ENCODE measurements at places on chromosomes 3 and 15. TPM values are rescaled to one million over a fixed set of nuclear protein-coding genes. Genes with fewer than 3 reads are reported as not detected.
A peak's percentile ranks its signal among the peaks of the same experiment; 100 is the strongest.

GRCh38 chr3:104868291-104868690, 498.4 kb upstream of the ALCAM start:
- H3K4me1 ChIP-seq, result no peaks in the 10 kb centered on the region
- no peaks in the 10 kb centered on the region for H3K27me3 ChIP-seq
- H3K4me3 ChIP-seq, result no peak overlapping the region
- no peak overlapping the region for H3K27ac ChIP-seq
- no peak for DNase-seq
- no peaks in the 10 kb centered on the region for H3K36me3 ChIP-seq

GRCh38 chr3:166522017-166522416, 684.8 kb upstream of the BCHE start:
- DNase-seq, result no peak
- H3K4me3 ChIP-seq, result no peak overlapping the region
- no peaks in the 10 kb centered on the region for H3K4me1 ChIP-seq
- no peak overlapping the region for H3K27ac ChIP-seq
- H3K27me3 ChIP-seq, result no peaks in the 10 kb centered on the region
- no peaks in the 10 kb centered on the region for H3K36me3 ChIP-seq

- H3K36me3 ChIP-seq, result no peaks in the 10 kb centered on the region
- no peaks in the 10 kb centered on the region for H3K27me3 ChIP-seq
- no peak for DNase-seq
- H3K27ac ChIP-seq, result no peak overlapping the region
- H3K4me3 ChIP-seq, result no peak overlapping the region
Observed at GRCh38 chr15:74682954-74683353, 12.9 kb downstream of the EDC3 start.

- H3K27ac ChIP-seq, result peak overlapping the region; percentile 88
- no peaks in the 10 kb centered on the region for H3K27me3 ChIP-seq
- H3K4me3 ChIP-seq, result peak overlapping the region; percentile 89
- DNase-seq, result peak; percentile 67
Observed at GRCh38 chr3:107240183-107241091, 136.8 kb upstream of the CCDC54 start.

- no peak overlapping the region for H3K27ac ChIP-seq
- DNase-seq, result no peak
- H3K4me1 ChIP-seq, result peaks cover 1% of the 10 kb centered on the region
- no peaks in the 10 kb centered on the region for H3K36me3 ChIP-seq
- no peak overlapping the region for H3K4me3 ChIP-seq
Observed at GRCh38 chr3:157163217-157163953, 3.4 kb upstream of the CCNL1 start.

GRCh38 chr15:55928955-55929354, 64.5 kb downstream of the NEDD4 start:
- no peaks in the 10 kb centered on the region for H3K36me3 ChIP-seq
- H3K4me3 ChIP-seq, result no peak overlapping the region
- H3K27ac ChIP-seq, result no peak overlapping the region
- H3K27me3 ChIP-seq, result no peaks in the 10 kb centered on the region
- no peak for DNase-seq

- no peak overlapping the region for H3K4me3 ChIP-seq
- no peak for DNase-seq
- no peaks in the 10 kb centered on the region for H3K27me3 ChIP-seq
Observed at GRCh38 chr3:136882571-136882970, 20.6 kb downstream of the NCK1 start.

DNA sequence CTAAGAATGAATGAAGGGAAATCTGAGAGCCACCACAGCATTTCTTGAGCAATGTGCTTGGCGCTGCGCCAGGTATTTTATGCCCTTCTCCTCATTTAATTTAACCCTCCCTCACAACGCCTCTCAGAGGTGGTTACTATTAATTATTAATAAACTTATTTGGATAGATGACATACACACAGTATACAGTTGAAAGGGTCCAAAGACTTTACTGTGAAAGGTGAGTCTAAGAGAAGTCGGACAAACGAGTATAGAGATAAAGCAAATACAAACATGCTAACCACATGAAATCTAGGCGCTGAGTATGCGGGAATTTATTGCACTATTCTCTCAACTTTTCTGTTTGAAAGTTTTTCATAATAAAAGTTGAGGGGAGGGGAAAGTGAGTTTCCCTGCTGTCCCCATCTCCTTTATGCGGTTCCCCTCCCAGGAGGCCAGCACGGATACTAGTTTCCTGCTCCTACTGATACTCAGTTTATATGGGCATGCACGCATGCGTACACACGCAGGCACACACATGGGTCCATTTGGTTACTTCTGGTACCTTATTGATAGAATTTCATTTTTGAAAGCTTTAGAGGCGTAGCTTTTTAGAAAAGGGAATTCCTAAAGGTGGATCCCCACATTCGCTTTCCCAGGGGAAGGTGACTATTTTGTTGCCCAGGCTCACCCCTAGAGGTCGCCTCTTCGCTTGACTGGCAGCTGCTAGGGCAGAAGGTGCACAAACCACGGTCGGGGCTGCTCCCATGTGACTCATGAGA, 28.5 kb upstream of the KCTD6 start:
- DNase-seq, result peak; percentile 59
- peak overlapping the region; percentile 40 for H3K27ac ChIP-seq
- peak overlapping the region; percentile 47 for H3K4me3 ChIP-seq
- no peaks in the 10 kb centered on the region for H3K27me3 ChIP-seq

DNA sequence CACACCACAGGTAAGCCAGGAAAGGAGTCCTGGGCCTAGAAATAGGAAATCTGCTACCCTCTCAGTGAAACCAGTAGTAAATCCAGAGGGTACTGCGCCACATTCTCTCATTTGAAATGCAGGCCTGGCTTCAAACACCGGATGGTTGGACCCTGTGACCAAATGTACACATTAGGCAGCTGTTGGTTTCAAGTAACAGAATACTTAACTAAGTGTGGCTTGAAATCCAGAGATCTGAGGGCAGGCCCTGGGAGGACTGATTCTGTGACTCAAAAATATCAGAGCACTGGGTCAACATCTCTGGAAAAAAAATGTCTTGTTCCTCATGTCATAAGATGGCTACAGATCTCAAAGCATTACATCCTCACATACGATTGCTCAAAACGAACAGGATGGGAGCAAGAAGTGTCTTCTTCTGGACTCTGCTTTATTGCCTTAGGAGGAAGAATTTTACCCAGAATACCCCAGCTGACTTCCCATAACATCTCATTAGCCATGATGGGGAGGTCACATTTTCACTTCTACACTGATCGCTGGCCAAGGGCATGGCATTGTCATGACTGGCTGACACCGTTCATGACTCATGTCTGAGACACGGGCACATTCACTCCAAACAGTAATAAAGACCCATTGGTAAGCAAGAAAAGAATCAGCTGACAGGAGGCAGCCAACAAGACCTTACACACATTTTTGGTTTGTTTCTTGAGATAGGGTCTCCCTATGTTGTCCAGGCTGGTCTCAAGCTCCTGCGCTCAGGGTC, 166.0 kb downstream of the ARRDC4 start:
- no peak overlapping the region for H3K4me3 ChIP-seq
- H3K36me3 ChIP-seq, result no peaks in the 10 kb centered on the region
- H3K4me1 ChIP-seq, result no peaks in the 10 kb centered on the region
- no peak overlapping the region for H3K27ac ChIP-seq

DNA sequence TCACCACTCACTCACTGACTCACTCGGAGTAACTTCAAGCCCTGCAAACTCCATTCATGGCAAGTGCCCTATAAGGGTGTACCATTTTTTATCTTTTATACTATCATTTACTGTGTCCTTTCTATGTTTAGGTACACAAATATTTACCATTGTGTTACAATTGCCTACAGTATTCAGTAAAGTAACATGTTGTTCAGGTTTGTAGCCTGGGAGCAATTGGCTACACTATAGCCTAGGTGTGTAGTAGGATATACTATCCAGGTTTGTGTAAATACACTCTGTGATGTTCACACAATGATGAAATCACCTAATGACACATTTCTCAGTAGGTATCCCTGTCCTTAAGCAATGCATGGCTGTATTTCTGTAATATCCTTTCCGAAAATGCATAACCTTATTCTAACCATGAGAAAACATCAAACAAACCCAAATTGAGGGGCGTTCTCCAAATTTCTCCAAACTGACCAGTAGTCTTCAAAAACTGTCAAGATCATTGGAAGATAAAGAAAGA, 17.9 kb upstream of the CNOT10 start:
- no peak overlapping the region for H3K4me3 ChIP-seq
- no peak overlapping the region for H3K27ac ChIP-seq
- DNase-seq, result no peak
- H3K4me1 ChIP-seq, result no peaks in the 10 kb centered on the region

GRCh38 chr15:27123808-27124207, 152.8 kb downstream of the GABRG3 start:
- no peak overlapping the region for H3K4me3 ChIP-seq
- no peak for DNase-seq
- H3K27me3 ChIP-seq, result no peaks in the 10 kb centered on the region
- no peak overlapping the region for H3K27ac ChIP-seq
- H3K4me1 ChIP-seq, result no peaks in the 10 kb centered on the region
- no peaks in the 10 kb centered on the region for H3K36me3 ChIP-seq

DNA sequence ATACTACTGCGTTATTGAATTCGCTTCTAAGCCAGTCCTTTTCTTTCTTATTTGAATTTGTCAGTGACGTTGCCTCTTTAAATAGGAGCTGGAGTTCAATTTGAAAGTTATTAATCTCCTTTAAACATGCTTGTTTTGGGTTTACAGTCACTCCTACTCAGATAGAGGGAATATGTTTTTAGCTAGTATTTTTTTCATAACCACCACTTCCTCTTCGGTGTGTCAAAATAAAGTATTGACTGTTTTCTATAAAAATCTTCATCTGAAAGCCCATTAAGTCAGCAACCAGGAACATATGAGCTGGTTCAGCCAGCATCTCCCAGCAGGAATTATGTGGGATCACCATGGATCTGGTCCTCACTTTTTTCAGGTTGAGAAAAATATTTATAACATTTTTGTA, 772.9 kb downstream of the DIPK2A start:
- no peaks in the 10 kb centered on the region for H3K27me3 ChIP-seq
- H3K27ac ChIP-seq, result no peak overlapping the region
- H3K4me3 ChIP-seq, result no peak overlapping the region
- no peak for DNase-seq
- H3K36me3 ChIP-seq, result no peaks in the 10 kb centered on the region
- H3K4me1 ChIP-seq, result no peaks in the 10 kb centered on the region

- H3K36me3 ChIP-seq, result no peaks in the 10 kb centered on the region
- H3K27me3 ChIP-seq, result no peaks in the 10 kb centered on the region
- H3K27ac ChIP-seq, result no peak overlapping the region
Observed at GRCh38 chr15:77030048-77030927, 35.4 kb downstream of the PSTPIP1 start.

- H3K27me3 ChIP-seq, result no peaks in the 10 kb centered on the region
- no peak overlapping the region for H3K4me3 ChIP-seq
- no peaks in the 10 kb centered on the region for H3K36me3 ChIP-seq
- H3K27ac ChIP-seq, result no peak overlapping the region
Observed at GRCh38 chr3:72814308-72814707, 33.9 kb downstream of the SHQ1 start.

GRCh38 chr3:184688251-184688881, 23.5 kb downstream of the MAGEF1 start:
- no peaks in the 10 kb centered on the region for H3K27me3 ChIP-seq
- no peak for DNase-seq
- no peak overlapping the region for H3K4me3 ChIP-seq
- H3K27ac ChIP-seq, result peak overlapping the region; percentile 67
- no peaks in the 10 kb centered on the region for H3K4me1 ChIP-seq
- H3K36me3 ChIP-seq, result no peaks in the 10 kb centered on the region

- H3K27ac ChIP-seq, result no peak overlapping the region
- DNase-seq, result no peak
- H3K4me3 ChIP-seq, result no peak overlapping the region
- no peaks in the 10 kb centered on the region for H3K36me3 ChIP-seq
- H3K27me3 ChIP-seq, result no peaks in the 10 kb centered on the region
- no peaks in the 10 kb centered on the region for H3K4me1 ChIP-seq
Observed at GRCh38 chr3:158418035-158418434, 153.0 kb upstream of the MLF1 start.

GRCh38 chr3:42699511-42699971, 3.1 kb downstream of the HHATL start:
- H3K4me1 ChIP-seq, result no peaks in the 10 kb centered on the region
- DNase-seq, result peak; percentile 36
- H3K4me3 ChIP-seq, result no peak overlapping the region
- H3K27ac ChIP-seq, result no peak overlapping the region
- no peaks in the 10 kb centered on the region for H3K36me3 ChIP-seq
- no peaks in the 10 kb centered on the region for H3K27me3 ChIP-seq

GRCh38 chr15:49467746-49468480, 44.9 kb downstream of the FGF7 start:
- no peaks in the 10 kb centered on the region for H3K4me1 ChIP-seq
- DNase-seq, result no peak
- H3K36me3 ChIP-seq, result no peaks in the 10 kb centered on the region
- no peaks in the 10 kb centered on the region for H3K27me3 ChIP-seq
- no peak overlapping the region for H3K27ac ChIP-seq

DNA sequence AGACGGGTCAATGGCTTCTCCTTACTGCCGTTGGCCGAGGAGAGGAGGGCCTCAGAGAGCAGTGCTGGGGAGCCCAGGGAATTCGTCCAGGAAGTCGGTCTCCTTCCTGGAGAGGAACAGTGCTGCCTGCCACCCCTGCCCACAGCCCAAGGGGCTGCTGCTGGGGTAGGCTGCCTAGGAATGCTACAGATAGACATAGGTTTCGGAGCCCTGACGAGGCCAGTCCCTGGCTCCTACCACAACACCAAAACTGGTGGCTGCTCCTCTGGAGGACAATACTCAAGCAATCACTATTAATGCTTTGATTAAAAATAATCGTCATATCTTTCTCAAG, 30.5 kb downstream of the ANP32A start:
- no peaks in the 10 kb centered on the region for H3K27me3 ChIP-seq
- peak overlapping the region; percentile 87 for H3K27ac ChIP-seq
- peaks cover 31% of the 10 kb centered on the region for H3K4me1 ChIP-seq
- H3K36me3 ChIP-seq, result no peaks in the 10 kb centered on the region
- DNase-seq, result no peak

- H3K4me3 ChIP-seq, result no peak overlapping the region
- H3K36me3 ChIP-seq, result no peaks in the 10 kb centered on the region
- no peak overlapping the region for H3K27ac ChIP-seq
- no peaks in the 10 kb centered on the region for H3K27me3 ChIP-seq
Observed at GRCh38 chr15:58981808-58982475, 5.5 kb upstream of the RNF111 start.

- no peaks in the 10 kb centered on the region for H3K4me1 ChIP-seq
- H3K4me3 ChIP-seq, result no peak overlapping the region
- no peaks in the 10 kb centered on the region for H3K27me3 ChIP-seq
Observed at GRCh38 chr3:8837162-8837561, 67.7 kb upstream of the OXTR start.

RBMS3 gene
- 103 TPM for total RNA-seq

CLASP2 gene
- total RNA-seq, result 108 TPM

CP gene
- total RNA-seq, result 30.2 TPM

XIRP1 gene
- not detected for total RNA-seq

ALDH1A2 gene
- total RNA-seq, result 6.1 TPM

PRR20G gene
- total RNA-seq, result not detected

MUSTN1 gene
- 5.9 TPM for total RNA-seq

CTDSPL2 gene
- 77.0 TPM for total RNA-seq

ZPLD1 gene
- total RNA-seq, result not detected

ZNF592 gene
- total RNA-seq, result 18.2 TPM

B3GALNT1 gene
- total RNA-seq, result 14.6 TPM

AGTR1 gene
- 77.9 TPM for total RNA-seq

All from breast epithelium (tissue), 4 donors.